Endothelial cell (in vitro differentiated cells): ENCODE measurements at places on chromosomes 3 and 15. TPM values are rescaled to one million over a fixed set of nuclear protein-coding genes. Genes with fewer than 3 reads are reported as not detected.

- DNase-seq: no peak
Observed at GRCh38 chr15:70741677-70742293, 21.6 kb downstream of the UACA start.

GRCh38 chr3:128343287-128344051 is 123.2 kb downstream of the DNAJB8 start:
- DNase-seq: peak; percentile 42

Gene RAB6B
- 3.9 TPM for total RNA-seq

Gene TUSC7
- total RNA-seq: not detected

- no peak for DNase-seq
Observed at GRCh38 chr3:139388821-139389551, 461 bp downstream of the COPB2 start.

- peak; percentile 61 for DNase-seq
Observed at GRCh38 chr15:70376929-70377691, 279.4 kb upstream of the TLE3 start.

- DNase-seq: no peak
Observed at GRCh38 chr3:98903705-98904481, 2.4 kb upstream of the DCBLD2 start.

Gene NR2E3
- total RNA-seq: not detected

Gene HRG
- not detected for total RNA-seq

DNA sequence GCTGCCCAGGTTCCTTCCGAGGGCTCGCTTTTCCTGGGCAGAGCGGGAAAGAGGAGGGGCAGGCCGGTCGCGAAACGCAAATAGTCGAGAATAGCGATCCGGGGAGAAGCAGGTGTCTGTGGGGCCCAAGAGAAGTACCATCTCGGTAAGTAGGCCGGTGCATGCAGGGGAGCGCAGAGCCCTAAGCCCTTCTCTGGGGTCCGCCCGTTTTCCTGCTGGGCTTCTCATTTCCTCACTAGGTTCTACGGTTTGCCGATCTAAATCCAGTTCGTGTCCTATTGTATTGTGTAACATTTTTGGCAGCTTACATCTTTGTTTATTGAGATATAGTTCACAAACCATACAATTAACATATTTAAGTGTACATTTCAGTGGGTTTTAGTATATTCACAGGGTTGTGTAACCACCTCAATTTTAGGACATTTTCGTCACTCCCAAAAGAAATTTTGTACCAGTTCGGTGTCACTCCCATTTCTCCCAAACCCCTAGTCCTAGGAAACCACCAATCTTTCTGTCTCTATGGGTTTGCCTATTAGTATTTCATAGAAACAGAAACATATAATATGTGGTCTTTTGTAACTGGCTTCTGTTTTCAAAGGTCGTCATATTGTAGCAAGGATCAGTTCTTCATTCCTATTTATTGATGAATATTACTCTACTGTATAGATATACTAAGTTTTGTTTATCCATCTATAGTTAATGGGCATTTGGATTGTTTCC is 6.8 kb upstream of the TRIM69 start:
- DNase-seq: no peak

- DNase-seq: no peak
Observed at GRCh38 chr3:71512000-71512399, 71.5 kb downstream of the FOXP1 start.

GRCh38 chr3:113736548-113737089 is 9.4 kb downstream of the NAA50 start:
- DNase-seq: peak; percentile 15

- no peak for DNase-seq
Observed at GRCh38 chr3:170189398-170190256, 8.1 kb upstream of the PHC3 start.

- DNase-seq: no peak
Observed at GRCh38 chr3:122991236-122991985, 36.2 kb downstream of the SEMA5B start.

DNA sequence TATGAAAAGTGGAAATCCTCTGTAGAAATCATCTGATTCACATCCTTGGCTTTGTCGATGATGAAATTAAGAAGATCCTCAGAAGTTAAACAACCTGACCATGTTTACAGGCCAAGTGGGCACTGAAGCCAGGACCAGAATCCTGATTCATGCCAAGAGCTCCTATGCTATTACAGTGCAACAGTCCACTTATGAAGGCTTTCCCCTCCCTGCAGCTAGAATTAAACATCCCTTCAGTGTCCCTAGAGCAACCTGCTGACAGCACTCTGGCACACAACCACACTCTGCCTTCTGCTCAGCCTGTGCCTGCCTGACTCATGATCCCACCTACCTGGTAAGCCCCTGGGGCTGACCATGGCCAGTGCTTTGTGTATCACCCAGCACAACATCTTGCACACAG is 33.8 kb downstream of the TXNRD3 start:
- DNase-seq: no peak

Gene CRBN
- total RNA-seq: 47.8 TPM

DNA sequence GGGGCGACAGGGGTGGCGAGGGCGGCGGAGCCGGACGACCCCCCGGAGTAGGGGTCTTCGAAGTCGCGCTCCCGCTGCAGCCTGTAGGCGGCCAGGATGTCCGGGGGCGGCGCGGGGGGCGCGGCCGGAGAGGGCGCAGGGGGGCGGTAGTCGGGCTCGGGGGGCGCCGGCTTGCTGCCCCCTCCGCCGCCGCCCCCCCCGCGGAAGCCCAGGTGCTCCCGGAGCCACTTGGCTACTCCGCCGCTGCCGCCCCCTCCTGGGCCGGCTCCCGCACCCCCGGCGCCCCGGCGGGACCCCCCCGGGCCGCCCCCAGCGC is 230 bp downstream of the SHF start:
- peak; percentile 37 for DNase-seq

- no peak for DNase-seq
Observed at GRCh38 chr3:134149286-134149685, 101.4 kb downstream of the RYK start.

GRCh38 chr3:176969066-176969465 is 228.2 kb downstream of the TBL1XR1 start:
- no peak for DNase-seq

DNA sequence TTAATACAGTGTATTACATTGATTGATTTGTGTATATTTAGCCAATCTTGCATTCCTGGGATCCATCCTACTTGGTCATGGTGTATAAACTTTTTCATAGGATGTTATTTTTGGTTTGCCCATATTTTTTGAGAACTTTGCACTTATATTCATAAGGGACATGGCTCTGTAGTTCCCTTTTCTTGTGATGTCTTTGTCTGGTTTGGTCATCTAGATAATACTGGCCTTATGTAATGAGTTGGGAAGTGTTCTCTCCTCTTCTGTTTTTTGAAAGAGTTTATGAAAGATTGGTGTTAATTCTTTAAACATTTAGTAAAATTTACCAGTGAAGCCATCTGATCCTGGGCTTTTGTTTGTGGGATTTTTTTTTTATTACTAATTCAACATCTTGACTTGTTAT is 9.6 kb downstream of the CHST13 start:
- DNase-seq: no peak

DNA sequence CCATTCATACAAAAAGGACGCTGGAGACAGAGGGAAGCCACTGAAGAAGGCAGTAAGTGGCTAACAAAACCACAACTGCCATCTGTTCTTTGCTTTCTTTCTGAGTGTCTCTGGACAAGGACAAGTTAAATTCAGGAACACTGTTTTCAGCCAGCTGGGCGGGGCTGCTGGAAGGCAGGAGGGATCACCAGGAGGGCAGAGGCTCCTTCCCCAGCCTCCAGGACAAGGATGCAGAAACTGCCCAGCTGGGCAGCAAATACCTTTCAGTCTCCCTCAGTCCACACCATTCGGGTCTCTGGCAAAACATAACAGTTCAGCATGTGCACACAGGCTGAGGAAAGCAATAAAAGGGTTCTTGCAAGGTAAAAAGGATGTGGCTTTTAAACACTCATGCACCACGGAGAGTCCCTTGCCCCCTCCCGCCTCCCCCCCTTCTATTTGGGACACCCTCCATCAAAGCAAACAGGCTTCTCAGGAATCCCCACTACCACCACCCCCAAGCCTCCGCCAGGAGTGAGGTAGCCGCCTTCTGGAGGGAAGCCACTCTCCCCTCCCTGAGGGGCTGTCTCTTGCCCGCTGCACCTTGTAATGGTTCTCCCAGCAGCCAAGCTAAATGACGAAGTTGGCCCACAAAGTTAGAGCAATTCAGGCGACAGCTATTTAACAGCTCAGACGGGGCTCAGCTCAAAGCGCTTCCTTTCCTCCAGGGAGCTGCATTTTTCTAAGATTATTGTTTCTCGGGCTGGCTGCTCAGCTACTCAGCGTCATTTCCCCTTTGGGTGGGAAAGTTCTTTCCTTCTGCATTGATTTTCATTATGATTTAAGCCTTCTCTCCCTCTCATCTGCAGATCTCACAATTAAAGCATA is 3.8 kb downstream of the HEG1 start:
- DNase-seq: no peak

GRCh38 chr3:193813501-193813830 is 220.5 kb downstream of the OPA1 start:
- DNase-seq: no peak

Gene FOXL2
- total RNA-seq: 6.8 TPM

- no peak for DNase-seq
Observed at GRCh38 chr15:70857562-70858285, 3.8 kb upstream of the LARP6 start.
